ENCODE measurements at places on chromosomes 7 and 10.

DNA sequence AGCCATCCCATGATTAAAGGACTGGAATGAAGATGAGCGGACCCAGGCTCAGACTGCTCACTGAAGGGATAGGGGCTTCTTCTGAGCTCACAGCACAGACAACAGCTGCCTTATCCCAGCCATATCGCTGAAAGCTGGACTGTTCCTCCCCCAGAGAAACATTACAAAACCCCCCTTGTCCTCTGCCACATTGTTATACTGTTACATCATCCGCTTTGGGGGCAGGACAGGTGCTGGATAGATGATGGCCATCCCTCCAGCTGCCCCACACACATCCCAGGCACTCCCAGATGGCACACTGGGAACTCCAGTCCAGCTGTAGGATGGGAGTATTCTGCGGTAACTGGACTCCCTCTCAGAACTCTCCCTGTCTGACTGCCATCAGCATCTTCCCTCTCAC lies 58.7 kb upstream of the BTRC start:
- no peak for DNase-seq

DNA sequence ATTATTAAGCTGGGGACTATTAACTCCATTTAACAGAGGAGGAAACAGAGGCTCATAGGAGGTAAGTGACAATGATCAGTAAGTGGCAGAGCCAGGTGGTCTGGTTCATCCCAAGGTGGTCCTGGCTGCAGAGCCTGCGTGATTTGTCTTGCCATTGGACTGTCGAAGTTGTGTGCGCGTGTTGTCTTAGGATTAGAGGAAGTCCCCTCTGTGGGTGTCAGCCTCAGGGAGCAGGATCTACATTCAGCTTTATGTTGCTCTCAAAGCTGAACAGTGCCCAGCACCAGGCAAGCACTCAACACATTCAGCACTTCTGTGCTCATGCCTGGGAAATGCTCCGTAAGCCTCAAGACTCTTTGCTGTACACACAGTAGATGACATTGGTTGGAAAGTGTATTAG lies 139.5 kb downstream of the HERPUD2 start:
- DNase-seq: no peak

DNA sequence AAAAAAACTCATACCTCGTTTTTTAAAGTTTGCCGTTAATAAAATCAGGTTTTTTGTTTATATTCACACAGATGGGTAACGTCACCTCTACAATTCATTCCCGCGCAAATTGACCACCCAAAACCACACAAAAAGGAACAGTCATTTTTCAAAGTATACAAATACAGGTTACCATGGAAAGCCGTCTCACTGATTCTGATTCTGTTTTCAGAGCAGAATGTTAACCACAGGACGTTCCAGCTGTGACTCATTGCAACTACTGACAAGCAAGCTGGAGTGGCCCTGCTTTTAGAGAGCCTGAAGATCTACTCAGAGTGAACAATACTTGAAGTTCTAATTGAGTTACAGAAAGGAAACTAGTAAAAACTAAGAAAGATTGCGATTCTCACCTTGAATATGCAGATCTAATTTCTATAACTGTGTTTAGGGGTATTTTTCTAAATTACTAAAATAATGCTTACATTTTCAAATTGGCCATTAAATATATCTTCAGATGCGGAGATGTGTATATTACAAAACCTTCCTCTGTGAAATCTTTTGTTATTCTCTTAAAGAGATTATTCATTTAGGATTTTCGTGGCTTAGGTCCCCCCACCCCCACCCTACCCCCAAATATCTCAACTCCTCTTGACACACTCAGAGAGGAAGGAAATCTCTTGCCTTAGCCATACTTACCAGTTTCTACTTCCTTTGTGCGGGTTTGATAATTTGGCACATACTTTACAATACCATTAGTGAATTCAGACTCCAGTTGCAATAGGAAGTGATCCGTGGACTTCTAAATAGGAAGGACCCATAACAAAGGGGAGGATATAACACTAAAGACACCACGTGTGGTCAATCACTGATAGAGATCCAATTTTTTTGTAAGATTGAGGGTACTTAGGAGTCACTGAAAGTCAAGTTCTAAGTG lies 106.0 kb downstream of the CUBN start:
- peak; percentile 51 for DNase-seq

GRCh38 chr7:29853072-29853471 lies 46.8 kb downstream of the WIPF3 start:
- no peak for DNase-seq

DNA sequence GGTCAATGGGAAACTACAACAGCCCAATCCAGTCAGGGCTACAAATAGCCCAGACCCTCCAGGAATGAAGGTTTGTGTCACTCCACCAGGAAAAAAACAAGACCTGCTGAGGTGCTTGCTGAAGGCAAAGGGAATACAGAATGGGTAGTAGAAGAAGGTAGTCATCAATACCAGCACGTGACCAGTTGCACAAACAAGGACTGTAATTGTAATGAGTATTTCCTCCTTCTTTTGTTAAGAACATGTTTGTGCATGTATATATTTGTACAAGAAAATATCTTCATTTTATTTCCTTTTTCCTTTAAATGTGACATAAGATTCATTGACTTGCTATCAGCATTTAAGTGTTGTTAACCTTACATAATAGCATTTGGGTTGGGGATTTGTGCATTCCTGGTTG lies 229.3 kb downstream of the IMMP2L start:
- no peak for DNase-seq

DNA sequence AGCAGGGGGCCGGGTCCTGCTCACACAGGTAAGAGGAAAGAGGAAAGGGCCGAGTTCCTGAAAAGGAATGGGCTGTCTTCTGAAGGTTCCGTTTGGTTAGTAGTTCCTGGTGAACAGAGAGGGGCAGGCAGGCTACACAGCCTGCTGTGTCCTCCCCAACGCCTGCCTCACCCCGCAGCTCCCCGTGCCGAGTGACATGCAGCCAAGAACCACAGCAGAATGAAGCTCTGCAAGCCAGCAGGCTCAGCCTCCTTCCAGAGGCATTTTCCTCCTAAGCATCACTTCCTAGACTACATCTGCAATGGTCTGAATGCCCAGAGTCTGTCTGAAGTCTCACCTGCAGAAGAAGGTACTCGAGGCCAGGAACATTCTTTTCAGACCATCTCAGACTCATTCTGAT lies 202.4 kb upstream of the TCERG1L start:
- DNase-seq: no peak
